ENCODE measurements at places on chromosomes 2 and 18.

DNA sequence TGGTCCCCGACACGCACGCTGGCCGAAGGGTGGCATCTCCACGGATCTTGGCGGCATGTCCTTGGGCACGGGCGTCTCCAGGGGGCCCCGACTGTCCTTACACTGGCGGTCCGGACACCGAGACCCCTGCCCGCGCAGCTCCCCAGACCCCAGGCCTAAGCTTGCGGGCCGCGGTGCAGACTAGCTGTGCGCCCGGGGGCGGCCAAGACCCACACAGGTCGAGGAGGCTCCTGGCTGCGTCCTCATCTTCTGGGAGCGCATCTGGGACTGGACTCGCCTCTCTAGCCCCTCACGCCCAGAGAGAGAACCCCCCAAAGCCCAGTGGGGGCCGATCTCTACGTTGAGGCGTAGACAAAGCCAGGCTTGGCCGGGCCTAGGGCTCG, 475 bp upstream of the TWIST2 start:
- no peak for DNase-seq

DNA sequence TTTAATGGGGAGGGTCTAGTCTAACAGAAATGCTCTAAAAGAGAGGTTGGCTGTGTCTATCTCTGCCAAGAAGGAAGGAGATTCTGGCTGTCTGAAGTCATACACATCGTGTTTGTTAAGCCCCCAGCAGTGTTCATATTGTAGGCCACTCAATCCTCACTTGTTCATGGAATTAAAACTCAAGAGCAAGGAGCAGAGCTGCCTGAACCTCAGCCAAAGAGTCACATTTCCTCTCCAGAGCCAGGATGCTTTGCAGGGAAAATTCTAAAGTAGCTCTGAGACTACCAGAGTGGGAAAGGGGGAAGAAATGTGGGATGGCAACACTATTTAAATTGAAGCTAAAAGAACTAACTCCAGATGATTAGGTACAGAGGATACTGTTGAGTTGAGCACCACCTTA, 190.7 kb upstream of the CXCR4 start:
- no peak for DNase-seq

DNA sequence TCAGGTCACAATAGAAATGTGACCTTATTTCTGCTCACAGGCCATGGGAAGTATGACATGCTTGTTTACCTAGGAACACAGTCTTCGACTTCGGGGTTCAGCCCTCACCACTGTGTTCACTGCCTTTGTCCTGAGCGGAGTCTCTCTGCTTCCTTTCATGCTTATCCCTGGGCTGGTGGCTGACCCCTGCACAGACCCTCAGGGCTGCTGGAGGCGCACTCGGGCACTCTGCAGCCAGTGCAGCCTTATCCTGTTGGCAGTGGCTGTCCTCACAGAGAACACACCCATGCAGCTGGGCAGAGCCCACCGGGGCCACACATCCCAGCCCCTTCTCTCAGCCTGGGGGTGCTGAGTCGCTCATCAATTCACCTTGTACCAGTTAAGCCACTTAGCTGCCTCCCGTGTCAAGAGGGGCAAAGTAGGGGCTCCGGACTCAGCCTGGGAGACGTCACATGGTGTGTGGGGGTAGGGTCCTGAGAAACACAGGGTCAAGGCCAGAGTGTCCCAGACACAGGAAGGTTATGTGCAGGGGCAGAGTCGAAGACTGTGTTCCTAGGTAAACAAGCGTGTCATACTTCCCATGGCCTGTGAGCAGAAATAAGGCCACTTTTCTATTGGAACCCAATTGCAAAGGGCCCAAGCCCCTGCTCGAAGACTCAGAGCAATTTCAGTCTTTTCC, 107.5 kb downstream of the FAM210A start:
- no peak for DNase-seq

- no peak for DNase-seq
These were observed 26.4 kb downstream of the ALK start for GRCh38 chr2:29894822-29895614.

- DNase-seq: no peak
These were observed 155.2 kb downstream of the TWIST2 start for GRCh38 chr2:239002954-239003623.

DNA sequence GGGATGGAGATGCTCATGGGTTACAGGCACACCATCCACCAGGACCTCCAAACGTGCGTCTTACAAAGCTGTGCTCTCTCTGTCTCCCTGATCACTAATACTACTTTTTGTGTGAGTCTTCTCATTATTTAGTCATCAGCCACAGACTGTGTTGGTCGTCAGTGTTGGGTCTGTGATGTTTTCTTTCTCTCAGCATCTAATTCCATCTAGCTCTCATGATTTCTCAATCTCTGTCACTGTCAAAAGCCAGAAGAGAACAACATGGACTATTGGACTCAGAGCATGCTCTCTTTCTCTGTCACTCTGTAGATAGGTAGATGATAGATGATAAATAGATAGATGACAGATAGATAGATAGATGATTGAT, 6.0 kb upstream of the ARL4C start:
- no peak for DNase-seq

GRCh38 chr2:46211461-46211860, 85.7 kb upstream of the EPAS1 start:
- DNase-seq: no peak

DNA sequence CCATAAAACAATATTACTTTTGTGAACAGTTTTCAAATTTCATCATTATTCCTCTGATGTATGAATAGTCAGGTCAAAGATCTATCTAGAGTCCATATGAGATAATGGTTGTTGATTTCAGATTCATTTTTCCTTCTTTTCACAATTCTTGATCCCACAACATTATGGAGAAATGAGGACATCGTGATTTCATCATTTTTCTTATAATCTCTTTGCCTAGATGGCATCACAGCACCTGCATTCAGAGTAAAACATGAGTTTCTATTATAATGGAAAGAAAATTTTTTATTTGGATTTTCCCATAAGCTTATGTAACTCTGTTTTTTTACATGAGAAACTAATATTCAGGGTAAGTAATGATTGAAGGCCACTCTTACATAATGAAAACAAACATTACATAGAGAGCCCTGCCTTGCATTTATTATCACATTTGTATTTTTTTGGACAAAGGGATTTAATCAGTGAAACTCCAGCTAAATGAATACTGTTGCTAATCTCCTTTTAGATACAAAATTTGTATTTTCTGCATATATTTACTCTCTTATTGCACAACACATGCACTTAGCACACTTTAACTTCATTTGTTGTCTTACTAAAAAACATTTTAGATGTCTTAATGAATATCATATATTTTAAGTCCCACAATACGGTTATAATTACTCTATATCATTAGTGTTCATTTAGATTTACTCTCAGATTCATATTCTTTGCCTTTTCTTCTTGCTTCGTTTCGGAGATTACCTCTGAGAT, 188.4 kb upstream of the KYNU start:
- DNase-seq: no peak

- no peak for DNase-seq
These were observed 56.9 kb upstream of the SCN7A start for GRCh38 chr2:166550923-166551322.

DNA sequence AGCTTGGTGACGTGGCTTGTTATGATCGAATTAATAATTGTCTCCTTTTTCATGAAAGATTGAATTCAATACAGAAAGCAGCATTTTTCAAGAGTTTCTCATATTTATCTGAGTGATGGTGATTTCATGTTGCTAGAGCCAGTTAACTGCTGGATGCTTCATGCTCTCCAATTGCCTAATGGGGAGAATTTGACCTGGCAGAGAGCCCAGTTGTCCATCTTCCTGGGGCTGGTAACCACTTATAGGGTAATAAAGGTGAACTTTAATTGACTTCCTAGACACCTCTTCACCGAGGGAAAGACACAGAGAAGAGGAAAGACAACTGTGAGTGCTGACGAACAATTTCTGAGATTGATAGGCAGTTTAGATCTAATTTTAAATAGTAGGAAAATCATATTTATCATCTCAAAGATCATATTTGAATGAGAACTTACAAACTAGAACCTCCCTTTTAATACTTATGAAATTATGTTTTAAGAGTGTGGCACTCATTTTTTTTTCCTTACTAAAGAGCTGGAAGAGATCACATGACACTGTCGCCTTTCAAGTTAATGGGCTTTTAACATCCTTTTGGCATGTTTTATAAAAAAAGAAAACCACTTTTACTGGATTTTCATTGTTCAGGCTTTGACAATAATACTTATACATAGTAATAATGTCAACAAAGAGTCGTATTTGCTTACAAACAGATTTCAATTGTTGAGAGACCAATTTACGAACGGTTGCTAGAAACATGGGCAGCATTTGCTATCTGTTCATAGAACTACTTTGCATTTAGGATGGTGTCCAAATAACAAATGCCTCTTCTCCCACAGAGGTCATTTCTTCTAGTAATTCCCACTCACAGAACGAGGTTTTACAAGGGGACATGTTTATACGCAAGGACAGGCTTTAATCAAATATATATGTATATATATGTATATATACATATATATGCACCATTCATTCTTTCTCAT, 153.3 kb downstream of the RAPGEF4 start:
- peak; percentile 83 for DNase-seq
